ENCODE measurements at places on chromosomes 13 and 19.

GRCh38 chr19:7914598-7915045 lies at the start of gene TGFBR3L:
Gene TGFBR3L (plus strand): TSS chr19:7914830.
- DNase-seq, result no peak

DNA sequence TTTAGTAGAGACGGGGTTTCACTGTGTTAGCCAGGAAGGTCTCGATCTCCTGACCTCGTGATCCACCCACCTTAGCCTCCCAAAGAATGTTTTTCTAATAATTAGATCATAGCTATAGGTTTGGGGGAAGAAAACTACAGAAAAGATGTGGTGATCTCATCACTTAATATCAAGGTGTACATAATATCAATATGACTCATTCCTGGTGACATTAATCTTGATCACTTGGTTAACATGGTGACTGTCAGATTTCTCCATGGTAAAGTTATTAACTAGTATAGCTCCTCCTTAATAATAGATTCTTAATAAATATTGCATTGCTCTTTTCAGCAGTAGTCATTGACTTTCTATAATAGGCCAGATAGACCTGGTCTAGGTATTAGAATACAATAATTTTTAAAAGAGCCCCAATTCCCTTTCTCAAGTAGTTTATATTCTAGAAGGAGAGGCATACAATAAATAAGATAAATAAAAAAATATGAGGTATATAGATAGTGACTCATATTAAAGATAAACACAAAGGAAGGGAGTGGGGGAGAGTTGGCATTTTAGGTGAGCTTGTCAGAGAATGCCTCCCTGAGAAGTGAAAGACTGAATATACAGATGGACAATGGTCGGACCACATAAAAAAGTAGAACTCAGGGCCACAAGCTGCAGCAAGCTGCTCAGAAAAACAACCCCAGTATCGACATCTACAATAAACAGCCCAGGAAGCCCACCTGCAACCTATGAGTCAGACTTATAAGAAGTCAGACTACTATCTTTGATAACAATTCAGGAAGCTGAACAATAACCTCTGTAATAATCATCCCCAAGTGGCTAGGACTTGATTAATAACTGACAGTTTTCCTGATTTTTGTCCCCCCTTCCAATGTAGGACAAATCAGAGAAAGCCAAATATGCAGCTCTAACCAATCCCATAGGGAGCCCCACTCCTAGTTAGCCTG lies 210.8 kb downstream of the RFC3 start:
- no peak for DNase-seq

DNA sequence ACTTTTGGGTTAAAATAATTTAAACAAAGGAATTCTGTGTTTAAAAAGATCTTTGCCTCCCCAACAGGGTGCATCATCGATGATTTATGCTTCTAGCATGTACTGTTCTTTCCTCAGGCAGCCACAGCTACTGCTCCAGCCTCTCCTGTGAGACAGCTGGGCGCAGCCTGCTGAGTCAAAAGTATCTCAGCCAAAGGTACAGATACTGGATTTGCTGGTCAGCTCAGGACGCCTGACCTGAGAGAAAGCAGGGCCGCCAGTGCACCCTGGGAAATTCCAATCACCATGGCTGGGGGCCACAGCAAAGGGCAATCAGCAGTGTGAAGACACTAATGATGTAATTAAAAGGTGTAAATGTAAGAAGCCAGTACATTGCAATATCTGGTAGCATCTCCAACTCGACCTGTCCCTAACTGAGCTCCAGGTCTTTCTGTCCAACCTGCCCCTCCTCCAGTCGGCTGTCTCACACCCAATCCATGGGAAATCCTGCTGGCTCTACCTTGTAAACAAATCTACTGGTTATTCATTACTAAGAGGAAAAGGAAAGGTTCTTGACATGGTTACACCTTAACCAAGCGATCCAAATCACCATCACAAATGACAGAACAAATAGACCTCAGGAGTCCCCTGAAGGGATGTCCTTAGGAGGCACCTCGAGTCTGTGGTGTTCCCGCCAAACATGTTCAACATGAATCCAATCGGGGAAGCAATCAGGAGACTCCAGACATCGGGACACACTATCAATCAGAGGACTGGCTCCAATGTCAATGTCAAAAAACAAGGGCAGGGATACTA lies 7.3 kb downstream of the OPA3 start:
- DNase-seq, result no peak

DNA sequence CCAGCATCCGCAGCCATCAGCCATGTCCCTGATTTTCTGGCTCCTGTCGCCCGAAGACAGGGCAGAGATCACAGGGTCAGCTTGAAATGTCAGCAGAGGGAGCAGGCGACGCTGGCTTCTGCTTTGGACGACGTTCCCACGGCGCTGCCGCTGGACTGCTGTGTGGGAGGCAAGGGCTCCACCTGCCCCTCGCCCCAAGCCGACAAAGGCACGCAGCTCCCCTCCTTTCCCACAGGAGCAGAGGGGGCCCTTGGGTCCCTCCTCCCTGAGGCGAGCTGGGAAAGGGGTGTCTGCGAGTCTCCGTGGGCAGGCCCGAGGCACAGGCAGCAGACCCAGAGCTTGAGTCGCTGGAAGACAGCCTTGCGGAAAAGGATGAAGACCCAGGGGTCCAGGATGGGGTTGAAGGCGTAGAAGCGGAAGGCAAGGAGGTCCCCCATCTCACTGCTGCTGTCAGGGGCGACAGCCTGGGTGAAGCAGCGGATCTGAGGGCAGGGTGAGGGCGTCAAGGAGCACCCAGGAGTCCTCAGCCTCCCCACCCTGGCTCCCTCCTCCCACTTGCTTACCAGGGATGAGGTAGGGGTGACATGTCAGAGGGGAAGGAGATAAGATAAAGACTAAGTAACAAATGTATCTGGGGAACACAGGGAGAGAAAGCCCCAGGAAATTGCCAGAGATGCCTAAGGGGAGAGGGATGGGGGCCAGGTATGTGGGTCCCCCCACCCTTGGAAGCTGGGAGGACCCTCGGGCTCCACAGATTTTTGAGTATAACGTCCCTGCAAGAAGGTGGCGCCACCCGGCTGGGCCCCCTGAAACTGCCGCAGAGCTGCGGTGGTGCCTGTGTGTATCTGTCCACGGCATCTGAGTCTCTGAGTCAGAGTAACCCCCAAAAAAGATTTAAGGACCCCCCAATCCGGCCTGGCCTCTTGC lies 3.4 kb downstream of the PTGIR start:
- no peak for DNase-seq

GRCh38 chr19:7368456-7368855 lies 19.7 kb downstream of the ARHGEF18 start:
- DNase-seq, result no peak
